ENCODE measurements at places on chromosomes 7 and 10.

DNA sequence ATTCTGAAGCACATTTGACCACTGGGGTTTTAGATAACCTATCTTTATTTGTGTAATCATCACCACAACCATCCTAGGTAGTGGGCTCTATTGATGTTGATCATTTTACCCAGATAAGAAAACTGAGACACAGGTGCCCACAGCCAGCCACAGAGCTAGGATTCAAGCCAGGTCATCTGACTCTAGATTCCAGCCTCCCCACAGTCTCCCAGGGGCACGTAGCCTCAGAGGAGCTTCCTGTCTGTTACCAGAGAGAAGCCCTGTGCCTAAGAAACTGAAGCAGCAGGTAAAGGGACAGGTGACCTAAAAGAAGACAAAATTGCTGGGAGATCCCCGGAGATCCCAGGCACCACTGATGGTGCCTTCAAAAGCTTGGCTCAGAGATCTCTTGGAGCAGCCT lies 55.8 kb downstream of the ALOX5 start:
- DNase-seq: no peak

DNA sequence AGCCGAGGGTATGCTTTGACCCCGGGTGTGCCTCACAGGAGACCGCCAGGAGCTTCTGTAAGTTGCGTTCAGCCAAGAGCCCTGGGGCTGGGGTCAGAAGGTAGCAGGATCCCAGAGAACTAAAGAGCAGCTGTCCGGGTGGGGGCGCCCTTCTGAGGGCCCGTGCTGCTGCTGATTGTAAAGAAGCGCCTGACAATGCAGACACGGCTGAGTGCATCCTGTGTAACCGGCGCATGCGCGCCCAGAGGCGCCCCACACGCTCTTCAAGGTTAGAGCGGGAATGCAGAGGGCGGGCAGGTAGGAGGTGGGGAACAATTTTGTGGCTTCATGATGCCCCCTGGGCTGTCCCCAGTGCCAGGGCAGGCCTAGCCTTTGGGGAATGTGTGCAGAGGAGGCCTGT lies 210.2 kb upstream of the CTBP2 start:
- DNase-seq: no peak

- DNase-seq: no peak
Observed at GRCh38 chr10:47090903-47091302, 179.7 kb downstream of the PTPN20 start.

GRCh38 chr10:109926061-109926745 lies 2.9 kb upstream of the XPNPEP1 start:
- no peak for DNase-seq

GRCh38 chr7:4798706-4799235 lies 23.3 kb downstream of the AP5Z1 start:
- no peak for DNase-seq

- DNase-seq: no peak
Observed at GRCh38 chr7:124630395-124630794, 135.2 kb downstream of the GPR37 start.

- DNase-seq: no peak
Observed at GRCh38 chr7:149669121-149669818, 104.1 kb downstream of the ZNF467 start.

All from dermis microvascular lymphatic vessel endothelial cell (primary cell).